ENCODE measurements at places on chromosomes 1 and 21.

DNA sequence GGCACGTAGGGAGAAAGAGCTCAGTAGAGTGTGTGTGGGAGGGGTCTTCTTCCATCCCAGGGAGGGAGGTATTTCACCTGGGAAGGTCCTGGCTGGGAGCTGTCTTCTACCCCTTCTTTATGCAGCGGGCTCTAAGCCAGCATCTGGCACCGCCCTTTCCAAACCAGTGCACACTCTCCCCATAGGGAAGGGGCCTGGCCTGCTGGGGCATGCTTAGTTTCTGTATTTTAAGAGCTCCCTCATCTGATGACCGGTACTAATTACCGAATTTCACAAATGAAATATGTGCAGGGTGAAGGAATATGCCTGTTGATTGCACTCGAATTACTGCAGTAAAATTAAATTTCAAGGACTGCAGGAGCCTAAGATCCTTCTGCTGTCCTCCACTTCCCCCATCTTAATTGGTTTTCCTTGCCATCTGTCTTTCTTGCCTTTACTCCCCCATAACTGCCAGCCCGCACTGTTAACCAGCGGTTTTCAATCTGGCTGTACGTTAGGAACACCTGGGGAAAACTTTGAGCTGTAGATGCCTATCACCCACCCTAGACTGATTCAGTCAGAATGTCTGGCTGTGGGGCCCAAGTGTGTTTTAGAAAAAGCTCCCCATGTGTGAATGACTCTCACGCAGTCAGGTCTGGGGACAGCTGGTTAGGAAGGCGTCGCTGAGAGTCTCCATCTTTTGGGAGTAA lies 20.1 kb downstream of the GALNT2 start:
- DNase-seq, result no peak

DNA sequence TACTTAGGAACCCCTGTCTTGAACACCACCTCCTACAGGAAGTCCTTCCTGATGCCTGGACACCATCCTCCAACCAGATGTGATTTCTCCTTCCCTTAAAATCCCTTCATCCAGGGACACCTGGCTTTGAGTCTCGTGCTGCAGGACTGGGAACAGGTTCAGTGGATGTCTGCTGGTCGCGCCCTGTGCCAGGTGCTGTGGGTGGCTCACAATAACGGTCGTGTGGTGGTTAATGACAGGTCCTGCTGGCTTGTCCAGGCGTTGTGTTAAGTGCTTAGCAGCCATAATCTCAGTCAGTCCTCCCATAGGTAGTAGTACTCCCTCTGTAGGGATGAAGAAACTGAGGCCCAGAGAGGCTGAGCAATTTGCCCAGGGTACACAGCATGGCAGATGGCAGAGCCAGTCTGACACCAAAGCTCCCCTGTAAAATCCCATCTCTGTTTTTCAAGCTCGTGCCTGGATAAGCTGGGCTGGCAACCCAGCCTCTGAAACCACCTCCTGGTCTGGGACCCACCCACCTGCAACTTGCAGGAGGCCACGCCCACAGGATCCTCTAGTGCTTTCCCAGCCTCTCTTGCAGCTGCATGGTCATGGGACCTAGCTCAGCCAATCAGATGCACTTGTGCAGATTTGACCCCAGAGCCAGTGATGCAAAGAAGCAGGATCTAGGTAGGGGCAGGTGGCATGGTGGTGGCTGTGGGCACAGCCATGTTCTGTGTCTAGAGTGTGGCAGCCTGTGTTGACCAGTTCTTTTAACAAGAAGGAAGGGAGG lies 106.0 kb upstream of the IFFO2 start:
- DNase-seq, result no peak

GRCh38 chr1:109802901-109803561 lies 39.3 kb upstream of the EPS8L3 start:
- DNase-seq, result no peak

GRCh38 chr1:221074332-221074731 lies 195.1 kb downstream of the HLX start:
- no peak for DNase-seq

DNA sequence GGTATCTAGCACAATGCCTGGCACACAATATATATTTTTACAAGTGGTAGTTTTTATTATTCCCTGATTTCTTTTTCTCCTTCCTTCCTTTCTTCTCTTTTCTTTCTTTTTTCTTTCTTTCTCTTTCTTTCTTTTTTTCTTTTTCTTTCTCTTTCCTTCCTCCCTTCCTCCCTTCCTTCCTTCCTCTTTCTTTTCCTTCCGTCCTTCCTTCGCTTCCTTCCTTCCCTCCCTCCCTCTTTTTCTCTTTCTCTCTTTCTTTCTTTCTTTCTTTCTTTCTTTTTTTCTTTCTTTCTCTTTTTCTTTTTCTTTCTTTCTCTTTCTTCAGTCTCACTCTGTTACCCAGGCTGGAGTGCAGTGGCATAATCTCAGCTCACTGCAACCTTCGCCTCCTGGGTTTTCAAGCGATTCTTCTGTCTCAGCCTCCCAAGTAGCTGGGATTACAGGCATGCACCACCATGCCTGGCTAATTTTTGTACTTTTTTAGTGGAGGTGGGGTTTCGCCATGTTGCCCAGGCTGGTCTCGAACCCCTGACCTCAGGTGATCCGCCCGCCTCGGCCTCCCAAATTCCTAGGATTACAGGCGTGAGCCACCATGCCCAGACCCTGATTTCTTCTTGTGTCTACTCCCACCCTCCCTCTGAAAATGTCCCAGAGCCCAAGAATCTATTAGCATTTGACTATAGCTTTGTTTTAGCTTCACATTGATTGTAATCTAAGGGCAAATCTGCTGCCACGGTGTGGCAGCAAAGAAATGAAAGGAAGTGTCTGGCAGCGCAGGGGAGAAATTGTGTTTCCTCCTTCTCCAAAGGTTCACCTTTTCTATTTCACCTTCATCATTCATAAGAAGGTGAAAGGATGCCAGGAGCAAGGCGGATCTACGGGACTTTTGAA lies 19.9 kb upstream of the ABCB10 start:
- DNase-seq, result no peak

GRCh38 chr1:229130028-229130668 lies 140.8 kb upstream of the RAB4A start:
- no peak for DNase-seq

DNA sequence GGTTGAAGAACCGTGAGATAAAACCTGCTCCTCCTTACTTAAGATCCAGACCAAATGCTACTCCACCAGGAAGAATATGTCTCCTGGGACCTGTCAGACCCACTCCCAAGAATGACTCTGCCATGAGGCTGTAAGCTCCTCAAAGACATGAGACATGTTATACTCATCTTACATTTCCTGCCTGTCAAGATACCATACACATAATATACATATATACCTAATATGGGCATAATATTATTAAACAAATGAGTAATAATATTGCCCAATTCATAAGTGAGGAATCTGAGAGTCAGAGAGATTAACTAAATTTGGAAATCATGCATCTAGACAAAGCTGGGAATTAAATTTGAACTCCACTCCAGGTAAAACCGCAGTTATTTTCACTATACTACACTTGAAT lies 634.9 kb downstream of the LMO4 start:
- DNase-seq, result no peak

DNA sequence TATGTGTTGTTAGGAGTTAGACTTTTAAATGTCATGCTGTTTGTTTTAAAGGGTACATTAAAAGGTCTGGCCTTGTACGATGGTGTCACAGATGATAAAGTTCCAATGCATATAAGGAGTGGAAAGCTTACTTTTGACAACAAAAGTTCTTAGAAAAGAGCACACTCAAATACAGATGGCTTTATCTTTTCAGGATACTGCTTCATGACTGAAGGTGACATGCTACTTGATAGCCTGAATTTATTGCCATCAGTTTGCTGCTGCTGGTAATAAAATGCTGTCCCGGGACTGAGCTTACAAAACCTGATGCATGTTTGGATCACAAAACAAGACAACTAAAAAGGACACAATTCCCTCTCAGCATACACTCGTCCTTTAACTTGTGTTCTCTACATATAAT lies 84.9 kb downstream of the TTC3 start:
- DNase-seq, result no peak

DNA sequence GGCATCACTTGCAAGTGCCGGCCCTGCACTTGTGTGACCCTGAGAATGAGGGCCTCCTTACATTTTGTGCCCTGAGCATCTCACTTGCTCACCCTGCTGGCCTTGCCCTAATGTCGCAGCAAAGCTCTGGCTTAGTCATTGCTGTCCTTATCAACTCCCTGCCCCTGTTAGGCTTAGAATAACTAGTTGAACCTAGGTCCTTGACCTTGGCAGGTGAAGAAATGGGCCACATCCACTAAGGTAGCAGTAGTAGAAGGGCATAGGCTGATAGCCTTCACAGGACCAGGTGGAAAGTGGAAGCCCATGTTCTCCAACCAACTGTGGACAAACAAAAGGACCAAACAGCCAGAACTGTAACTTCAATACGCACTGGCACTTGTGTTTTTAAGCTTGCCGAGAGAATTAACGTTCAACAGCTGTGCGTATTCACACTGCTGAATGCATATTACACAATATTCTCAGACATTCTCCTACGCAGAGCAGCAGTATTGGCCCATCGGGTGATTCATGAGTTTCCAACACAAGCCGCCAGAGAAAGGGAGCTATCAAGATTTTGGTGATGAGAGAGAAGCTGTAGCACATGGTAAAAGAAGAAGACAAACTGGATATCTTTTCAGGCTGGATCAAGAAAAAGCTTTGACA lies 27.7 kb upstream of the PTGFRN start:
- DNase-seq, result peak; percentile 38

- no peak for DNase-seq
Observed at GRCh38 chr1:158180741-158181576, at the start of gene CD1D. Gene CD1D, plus strand, starts transcription at chr1:158180895. Its CDS starts 207 bp downstream, at chr1:158181102.

DNA sequence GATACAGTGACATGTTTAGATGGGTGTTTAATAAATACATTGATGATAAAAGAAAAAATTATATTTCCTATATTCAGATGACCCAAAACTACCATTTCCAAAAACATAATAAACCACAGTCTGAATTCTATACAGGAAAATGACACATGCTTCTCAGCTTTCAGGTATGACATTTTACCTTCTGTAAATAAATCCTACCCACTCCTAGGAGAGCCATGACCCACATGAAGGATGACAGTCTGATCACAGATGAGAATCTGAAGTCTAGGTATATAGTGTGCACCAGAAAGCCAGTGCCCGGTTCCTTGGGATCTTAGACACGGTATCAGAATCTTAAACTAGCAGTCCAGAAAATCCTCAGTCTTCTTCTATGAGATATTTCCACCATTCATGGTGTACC lies 3.7 kb upstream of the GJA9 start:
- no peak for DNase-seq

GRCh38 chr21:42047821-42048613 lies 23.1 kb upstream of the UMODL1 start:
- peak; percentile 94 for DNase-seq

GRCh38 chr1:109474697-109475096 lies 8.4 kb downstream of the SYPL2 start:
- no peak for DNase-seq

- DNase-seq, result peak; percentile 81
Observed at GRCh38 chr1:154479764-154480421, 22.1 kb upstream of the TDRD10 start.

GRCh38 chr1:89484092-89485038 lies 40.3 kb upstream of the LRRC8B start:
- DNase-seq, result no peak

GRCh38 chr1:1554926-1555915 lies 14.8 kb upstream of the TMEM240 start:
- DNase-seq, result peak; percentile 86

DNA sequence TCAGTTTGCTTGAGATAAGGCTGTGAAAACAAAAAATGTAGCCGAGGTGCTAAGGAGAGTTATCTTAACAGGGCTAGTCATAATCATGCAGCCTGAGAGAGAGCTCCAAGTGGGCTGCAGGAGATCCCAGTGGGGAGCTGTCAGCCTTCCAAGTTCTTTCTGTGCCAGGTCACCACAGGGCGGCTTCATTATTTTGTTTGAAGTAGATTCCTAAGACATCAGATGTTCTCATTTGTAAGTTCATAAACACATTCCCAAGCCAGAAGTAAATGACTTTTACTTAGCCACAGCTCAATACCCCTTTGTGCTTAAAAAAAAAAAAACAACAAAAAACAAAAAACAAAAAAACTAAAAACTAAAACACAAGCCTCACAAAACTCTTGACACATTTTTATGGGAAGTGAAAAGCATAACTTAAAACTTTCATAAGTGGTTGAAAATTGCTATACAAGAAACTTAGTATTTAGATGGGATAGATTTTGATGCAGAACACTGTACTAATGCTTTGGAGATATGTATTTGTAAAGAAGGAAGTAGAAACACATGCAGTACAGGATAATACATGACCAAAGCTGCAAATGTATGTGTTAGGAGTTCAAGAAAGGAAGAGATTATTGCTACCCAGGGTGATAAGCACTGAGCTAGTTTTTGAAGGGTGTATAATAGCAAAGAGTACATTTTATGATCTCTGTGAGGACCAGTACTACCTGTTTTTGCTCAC lies 8.6 kb downstream of the CDC14A start:
- peak; percentile 66 for DNase-seq

DNA sequence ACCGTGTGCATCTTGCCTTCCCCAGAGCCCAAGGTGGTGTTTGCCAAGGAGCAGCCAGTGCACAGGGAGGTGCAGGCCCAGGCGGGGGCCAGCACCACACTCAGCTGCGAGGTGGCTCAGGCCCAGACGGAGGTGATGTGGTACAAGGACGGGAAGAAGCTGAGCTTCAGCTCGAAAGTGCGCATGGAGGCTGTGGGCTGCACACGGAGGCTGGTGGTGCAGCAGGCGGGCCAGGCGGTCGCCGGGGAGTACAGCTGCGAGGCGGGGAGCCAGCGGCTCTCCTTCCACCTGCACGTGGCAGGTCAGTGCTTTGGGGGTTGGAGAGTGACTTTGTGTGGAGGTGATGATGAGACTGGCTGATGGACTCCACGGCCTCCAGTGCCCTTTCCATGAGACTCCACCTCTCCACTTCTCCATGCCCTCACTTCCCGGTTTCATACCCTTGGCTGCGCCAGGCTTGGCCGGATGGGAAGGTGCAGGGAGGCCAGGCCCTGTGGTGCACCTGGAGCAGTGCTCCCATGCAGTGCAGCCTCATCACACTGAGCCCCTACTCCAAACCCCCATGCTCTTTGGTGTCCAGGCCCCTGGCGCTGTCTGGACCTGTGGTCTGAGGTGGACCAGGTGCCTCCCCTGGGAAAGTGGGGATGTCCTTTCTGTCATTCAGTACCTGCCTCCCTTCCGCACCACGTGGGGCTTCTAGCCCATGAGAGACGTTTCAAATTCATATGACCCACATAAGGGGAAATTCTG lies 49.0 kb downstream of the OBSCN start:
- no peak for DNase-seq

- no peak for DNase-seq
Observed at GRCh38 chr1:226821719-226822085, 48.7 kb upstream of the PSEN2 start.

DNA sequence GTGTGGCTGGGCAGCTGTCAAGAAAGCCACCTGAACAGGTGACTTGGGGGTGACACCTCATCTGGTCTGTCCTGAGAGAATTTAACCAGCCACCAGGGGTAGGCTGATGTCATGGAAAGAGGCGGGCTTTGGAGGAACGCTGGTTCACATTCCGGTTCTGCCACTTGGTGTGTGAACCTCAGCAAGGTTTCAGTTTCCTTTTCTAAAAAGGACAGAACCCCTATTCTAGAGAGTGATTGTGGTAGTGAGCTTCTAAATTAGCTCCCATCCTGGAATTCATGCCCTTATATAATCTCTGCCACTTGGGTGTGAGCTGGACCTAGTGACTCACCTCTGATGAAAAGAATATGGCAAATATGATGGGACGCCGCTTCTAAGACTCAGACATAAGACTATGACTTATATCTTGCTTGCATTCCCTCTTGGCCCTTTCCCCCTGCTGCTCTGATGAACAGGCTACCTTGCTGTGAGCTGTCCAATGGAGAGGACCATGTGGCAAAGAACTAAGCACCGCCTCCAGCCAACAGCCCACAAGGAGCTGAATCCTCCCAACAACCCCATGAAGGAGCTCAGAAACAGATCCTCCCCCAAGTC lies 332.1 kb downstream of the RRAGC start:
- DNase-seq, result no peak

Measured in brain microvascular endothelial cell (primary cell).